Activated CD4-positive, alpha-beta T cell treated with anti-CD3 and anti-CD28 coated beads for 24 hours (primary cell): ENCODE measurements at places on chromosomes 2 and 18.

GRCh38 chr2:77910136-77910535 lies 388.0 kb upstream of the LRRTM4 start:
- DNase-seq = no peak

- DNase-seq = no peak
These were observed 290.2 kb downstream of the OSR1 start for GRCh38 chr2:19068206-19068605.

- no peak for DNase-seq
These were observed 100.9 kb downstream of the AQP4 start for GRCh38 chr18:26764586-26764985.

DNA sequence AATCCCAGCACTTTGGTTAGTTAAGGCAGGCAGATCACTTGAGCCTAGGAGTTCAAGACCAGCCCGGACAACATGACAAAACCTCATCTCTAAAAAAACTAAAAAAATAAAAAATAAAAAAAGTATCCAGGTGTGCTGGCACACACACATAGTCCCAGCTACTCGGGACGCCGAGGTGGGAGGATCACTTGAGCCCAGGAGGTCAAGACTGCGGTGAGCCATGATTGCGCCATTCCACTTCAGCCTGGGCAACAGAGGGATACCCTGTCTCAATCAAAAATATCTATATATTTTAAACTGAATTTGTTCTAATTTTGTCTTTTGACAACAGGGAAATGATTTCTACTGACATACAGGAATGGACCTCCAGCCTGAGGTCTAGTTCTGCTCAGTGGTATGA lies 73.3 kb upstream of the MBOAT2 start:
- DNase-seq = no peak

GRCh38 chr2:1631292-1632001 lies 112.9 kb downstream of the PXDN start:
- no peak for DNase-seq
